ENCODE measurements at places on chromosomes 16 and 17.

DNA sequence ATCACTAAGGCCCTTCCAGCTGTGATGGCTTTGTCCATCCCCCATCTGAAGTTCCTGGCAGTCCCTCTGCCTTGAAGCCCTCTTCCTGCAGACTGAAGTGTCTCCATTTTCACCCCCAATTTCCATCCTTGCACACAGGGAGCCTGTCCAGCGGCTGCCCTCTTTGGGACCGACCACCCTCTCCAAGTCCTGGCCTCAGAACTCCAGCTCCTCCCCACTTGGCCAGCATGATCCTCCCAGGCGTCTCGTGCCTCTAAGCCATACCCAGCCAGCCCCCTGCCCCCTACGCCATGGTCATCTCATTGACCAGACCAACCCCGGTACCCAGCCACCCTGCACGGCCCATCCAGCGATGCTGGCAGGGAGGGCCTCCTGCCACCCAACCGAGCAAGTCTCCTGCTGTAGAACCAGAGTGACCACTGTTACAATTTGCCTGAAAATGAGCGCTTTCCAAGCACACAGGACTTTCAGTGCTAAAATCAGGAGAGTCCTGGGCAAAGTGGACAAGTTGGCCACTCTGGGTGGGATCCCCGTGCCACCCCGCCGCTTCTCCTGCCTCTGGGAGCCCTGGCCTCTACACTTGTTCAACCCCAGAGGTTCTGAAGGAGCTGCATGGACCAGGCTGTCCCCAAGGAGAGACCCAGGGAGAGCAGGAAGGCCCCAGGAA is 362.0 kb downstream of the SEC14L1 start:
- no peak for DNase-seq

DNA sequence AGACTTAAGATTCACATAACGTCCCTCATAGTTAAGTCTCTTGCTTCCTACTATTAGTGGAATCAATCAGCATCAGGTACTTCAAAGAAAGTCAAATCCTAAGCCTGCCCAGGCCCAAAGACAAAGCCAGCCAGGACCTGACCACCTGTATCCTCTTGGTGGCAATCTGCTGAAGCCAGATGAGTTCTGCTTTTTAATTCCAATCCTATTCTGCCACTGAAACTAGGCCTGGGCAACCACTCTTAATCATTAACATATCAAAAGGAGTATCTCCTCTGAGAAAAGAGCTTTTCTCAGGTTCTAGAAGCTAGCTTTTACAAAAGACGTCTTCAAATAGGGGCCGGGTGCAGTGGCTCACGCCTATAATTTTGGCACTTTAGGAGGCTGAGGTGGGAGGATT is 15.1 kb upstream of the GLG1 start:
- no peak for DNase-seq

DNA sequence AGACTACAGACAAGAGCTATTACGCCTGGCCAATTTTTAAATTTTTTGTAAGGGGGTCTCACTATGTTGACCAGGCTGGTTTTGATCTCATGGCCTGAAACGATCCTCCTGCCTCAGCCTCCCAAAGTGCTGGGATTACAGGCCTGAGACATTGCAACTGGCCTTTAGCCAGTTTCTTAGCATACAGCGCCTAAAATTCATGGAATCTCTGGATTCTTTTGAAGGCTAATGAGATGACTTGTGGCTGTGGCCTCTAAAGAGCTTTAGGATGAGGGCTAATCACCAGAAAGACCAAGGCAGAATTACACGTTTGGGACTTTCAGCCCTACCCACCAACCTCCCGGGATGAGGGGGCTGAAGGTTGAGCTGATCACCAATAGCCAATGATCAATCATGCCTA is 34.6 kb downstream of the AKAP10 start:
- DNase-seq = no peak

GRCh38 chr16:71367241-71367976 is 8.9 kb downstream of the CALB2 start:
- DNase-seq = no peak

- no peak for DNase-seq
Observed at GRCh38 chr16:59719121-59719520, 985.0 kb upstream of the GOT2 start.

GRCh38 chr16:56872863-56873391 is 7.9 kb downstream of the SLC12A3 start:
- DNase-seq = no peak

GRCh38 chr16:84609563-84610177 is 8.2 kb downstream of the COTL1 start:
- DNase-seq = no peak

DNA sequence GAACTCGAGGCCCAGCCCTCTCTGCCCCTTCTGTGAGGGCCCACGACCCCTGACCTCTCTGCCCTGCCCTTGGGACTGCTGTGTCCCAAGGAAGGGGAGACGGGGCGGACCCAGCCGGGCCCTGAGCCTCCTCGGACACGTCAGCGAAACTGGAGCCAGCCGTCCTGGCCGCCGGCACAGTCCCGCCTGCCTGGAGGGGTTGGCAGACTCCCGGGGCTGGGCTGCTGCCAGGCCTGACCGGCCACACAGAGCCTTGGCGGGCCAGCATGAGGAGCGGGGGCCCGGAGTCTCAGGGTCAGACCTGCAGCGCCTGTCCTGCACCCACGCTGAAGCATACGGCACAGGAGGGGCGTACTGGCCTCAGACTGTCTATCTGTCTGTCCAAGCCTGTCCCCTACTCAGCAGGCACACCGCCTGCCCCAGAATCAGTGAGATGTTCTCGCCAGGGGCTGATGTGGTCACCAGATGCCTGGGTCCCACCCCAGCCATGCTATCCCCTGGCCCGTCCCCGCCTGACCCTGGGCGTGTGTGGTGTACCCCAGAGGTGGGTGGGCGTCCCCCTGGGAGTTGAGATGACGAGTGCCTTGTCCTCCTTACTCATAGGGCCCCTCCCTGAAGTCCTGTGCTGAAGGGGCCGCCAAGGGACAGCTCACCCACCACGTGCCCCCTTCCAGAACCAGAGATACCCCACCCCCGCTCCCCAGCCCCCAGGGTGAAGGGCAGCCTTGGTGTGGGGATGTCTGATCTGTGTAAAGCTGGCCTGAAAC is 4.7 kb downstream of the VASN start:
- DNase-seq = no peak
